ENCODE measurements at places on chromosomes 1 and 21. TPM values are rescaled to one million over a fixed set of nuclear protein-coding genes. Genes with fewer than 3 reads are reported as not detected.

GRCh38 chr1:94100785-94101612 is 19.9 kb downstream of the ABCA4 start:
- H3K27me3 ChIP-seq: no peaks in the 10 kb centered on the region
- no peaks in the 10 kb centered on the region for H3K36me3 ChIP-seq
- H3K27ac ChIP-seq: no peak overlapping the region

GRCh38 chr1:29700491-29700890 is 464.2 kb downstream of the PTPRU start:
- H3K4me3 ChIP-seq: no peak overlapping the region
- H3K4me1 ChIP-seq: no peaks in the 10 kb centered on the region
- H3K36me3 ChIP-seq: no peaks in the 10 kb centered on the region
- no peak for DNase-seq
- H3K27me3 ChIP-seq: peaks cover 17% of the 10 kb centered on the region

- no peak overlapping the region for H3K27ac ChIP-seq
- DNase-seq: no peak
- H3K27me3 ChIP-seq: peaks cover 8% of the 10 kb centered on the region
- H3K36me3 ChIP-seq: no peaks in the 10 kb centered on the region
- H3K4me1 ChIP-seq: no peaks in the 10 kb centered on the region
Observed at GRCh38 chr1:12083766-12084165, 20.7 kb downstream of the TNFRSF8 start.

GRCh38 chr1:221035662-221036153 is 156.5 kb downstream of the HLX start:
- no peak overlapping the region for H3K4me3 ChIP-seq
- no peaks in the 10 kb centered on the region for H3K36me3 ChIP-seq
- H3K4me1 ChIP-seq: peaks cover 8% of the 10 kb centered on the region
- no peak overlapping the region for H3K27ac ChIP-seq

DNA sequence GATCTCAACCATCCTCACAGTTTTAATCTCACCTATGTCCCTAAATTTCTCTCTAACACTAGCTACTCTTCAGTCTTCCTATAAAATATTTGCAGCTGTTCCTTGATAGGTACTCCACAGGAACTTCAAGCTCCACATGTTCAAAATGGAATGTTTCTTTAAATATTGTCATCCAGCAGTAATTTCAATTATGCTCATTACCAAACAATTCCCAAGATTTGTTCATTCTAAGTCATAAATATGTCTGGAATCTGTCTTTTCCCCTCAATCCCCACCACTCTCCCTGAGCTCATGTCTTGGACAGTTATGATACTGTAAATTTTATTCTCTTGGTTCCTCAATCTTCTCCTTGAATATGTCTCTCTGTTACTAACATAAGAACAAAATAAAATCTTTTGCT is 214.4 kb downstream of the NRIP1 start:
- no peaks in the 10 kb centered on the region for H3K27me3 ChIP-seq
- no peak overlapping the region for H3K4me3 ChIP-seq
- no peak for DNase-seq
- no peaks in the 10 kb centered on the region for H3K36me3 ChIP-seq
- H3K4me1 ChIP-seq: no peaks in the 10 kb centered on the region

DNA sequence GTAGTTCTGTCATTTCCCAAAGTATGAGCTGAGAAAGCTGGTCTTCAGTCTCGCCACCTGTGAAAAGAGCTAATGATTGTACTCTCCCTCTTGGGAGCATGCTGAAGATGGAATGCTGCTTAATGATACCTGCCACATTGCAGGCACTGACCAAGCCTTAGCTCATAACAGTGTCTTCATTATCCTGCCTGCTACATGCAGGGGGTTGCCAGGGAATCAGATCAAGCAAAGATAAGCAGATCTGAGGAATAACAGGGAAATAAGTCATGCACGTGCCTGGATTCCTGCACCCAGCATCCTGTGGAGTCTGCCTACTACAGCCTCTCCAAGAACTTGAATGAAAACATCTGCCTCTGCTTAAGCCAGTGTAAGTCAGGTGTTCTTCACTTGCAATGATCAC is 667.3 kb downstream of the NPHP4 start:
- no peak overlapping the region for H3K4me3 ChIP-seq
- no peaks in the 10 kb centered on the region for H3K27me3 ChIP-seq
- H3K36me3 ChIP-seq: no peaks in the 10 kb centered on the region
- no peaks in the 10 kb centered on the region for H3K4me1 ChIP-seq
- no peak for DNase-seq
- no peak overlapping the region for H3K27ac ChIP-seq

- no peaks in the 10 kb centered on the region for H3K36me3 ChIP-seq
- H3K4me3 ChIP-seq: no peak overlapping the region
- no peak for DNase-seq
- no peak overlapping the region for H3K27ac ChIP-seq
- H3K27me3 ChIP-seq: no peaks in the 10 kb centered on the region
Observed at GRCh38 chr1:101918277-101918676, 78.4 kb downstream of the OLFM3 start.

DNA sequence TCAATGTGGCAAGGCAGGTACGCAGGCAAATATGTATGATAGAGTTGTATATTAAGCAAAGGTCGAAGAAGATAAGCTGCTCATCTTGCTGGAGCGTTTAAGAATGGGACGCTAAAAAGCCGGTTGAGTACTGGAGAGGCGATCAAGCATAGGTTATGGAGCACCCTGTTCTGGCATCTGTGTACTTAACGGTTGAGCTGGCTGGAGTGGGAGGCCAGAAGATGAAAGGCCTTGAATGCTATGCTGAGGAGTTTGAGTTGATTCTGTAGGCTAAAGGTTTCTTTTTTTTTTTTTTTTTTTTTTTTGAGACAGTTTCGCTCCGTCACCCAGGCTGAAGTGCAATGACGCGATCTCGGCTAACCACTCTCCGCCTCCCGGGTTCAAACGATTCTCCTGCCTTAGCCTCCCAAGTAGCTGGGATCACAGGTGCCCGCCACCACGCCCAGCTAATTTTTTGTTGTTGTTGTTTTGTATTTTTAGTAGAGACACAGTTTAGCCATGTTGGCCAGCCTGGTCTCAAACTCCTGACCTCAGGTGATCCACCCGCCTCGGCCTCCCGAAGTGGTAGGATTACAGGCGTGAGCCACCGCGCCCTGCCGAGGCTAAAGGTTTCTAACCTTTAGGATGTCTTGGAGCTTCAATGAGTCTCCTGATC is 850 bp upstream of the KHDC4 start:
- peak overlapping the region; percentile 66 for H3K4me3 ChIP-seq
- no peak for DNase-seq
- peaks cover 36% of the 10 kb centered on the region for H3K36me3 ChIP-seq
- peak overlapping the region; percentile 86 for H3K27ac ChIP-seq
- peaks cover 52% of the 10 kb centered on the region for H3K4me1 ChIP-seq

DNA sequence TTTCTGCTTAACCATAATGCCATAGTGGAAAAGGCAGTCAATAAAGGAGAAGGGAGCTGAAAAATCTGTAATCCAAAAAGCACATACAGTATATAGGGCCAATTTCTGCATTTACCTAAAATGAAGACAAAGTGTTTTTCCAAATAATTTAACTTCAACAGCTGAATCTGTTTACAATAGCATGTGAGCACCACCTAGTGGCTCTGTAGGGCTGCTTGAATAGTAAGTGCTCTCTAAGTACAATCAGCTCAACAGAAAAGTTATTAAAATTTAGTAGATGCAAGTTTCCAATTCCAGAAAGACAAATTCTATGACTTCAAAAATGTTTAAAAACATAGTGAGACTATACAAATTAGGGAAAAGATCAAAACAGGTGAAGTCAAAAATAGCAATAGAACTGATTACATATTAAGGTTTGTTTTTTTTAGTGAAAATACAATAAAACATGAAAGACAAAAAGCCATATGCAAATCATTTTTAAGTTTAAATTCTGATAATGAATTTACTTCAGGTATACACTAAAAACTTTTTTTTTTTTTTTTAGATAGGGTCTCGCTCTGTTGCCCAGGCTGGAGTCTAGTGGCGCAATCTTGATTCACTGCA is 220.0 kb downstream of the SETD4 start:
- no peaks in the 10 kb centered on the region for H3K27me3 ChIP-seq
- H3K36me3 ChIP-seq: no peaks in the 10 kb centered on the region
- no peaks in the 10 kb centered on the region for H3K4me1 ChIP-seq
- no peak overlapping the region for H3K4me3 ChIP-seq

- H3K27me3 ChIP-seq: peaks cover 13% of the 10 kb centered on the region
- H3K36me3 ChIP-seq: no peaks in the 10 kb centered on the region
- no peak overlapping the region for H3K4me3 ChIP-seq
- no peak for DNase-seq
- no peak overlapping the region for H3K27ac ChIP-seq
Observed at GRCh38 chr1:111976332-111976731, 13.1 kb downstream of the KCND3 start.

GRCh38 chr1:62724430-62724829 is 36.2 kb upstream of the DOCK7 start:
- peaks cover 11% of the 10 kb centered on the region for H3K4me1 ChIP-seq
- no peak overlapping the region for H3K27ac ChIP-seq
- H3K4me3 ChIP-seq: no peak overlapping the region
- H3K36me3 ChIP-seq: no peaks in the 10 kb centered on the region
- no peaks in the 10 kb centered on the region for H3K27me3 ChIP-seq

- H3K4me1 ChIP-seq: peaks cover 26% of the 10 kb centered on the region
- no peak overlapping the region for H3K4me3 ChIP-seq
- H3K27ac ChIP-seq: no peak overlapping the region
- peaks cover 57% of the 10 kb centered on the region for H3K36me3 ChIP-seq
- H3K27me3 ChIP-seq: no peaks in the 10 kb centered on the region
Observed at GRCh38 chr1:175005085-175005783, 5.5 kb downstream of the CACYBP start.

DNA sequence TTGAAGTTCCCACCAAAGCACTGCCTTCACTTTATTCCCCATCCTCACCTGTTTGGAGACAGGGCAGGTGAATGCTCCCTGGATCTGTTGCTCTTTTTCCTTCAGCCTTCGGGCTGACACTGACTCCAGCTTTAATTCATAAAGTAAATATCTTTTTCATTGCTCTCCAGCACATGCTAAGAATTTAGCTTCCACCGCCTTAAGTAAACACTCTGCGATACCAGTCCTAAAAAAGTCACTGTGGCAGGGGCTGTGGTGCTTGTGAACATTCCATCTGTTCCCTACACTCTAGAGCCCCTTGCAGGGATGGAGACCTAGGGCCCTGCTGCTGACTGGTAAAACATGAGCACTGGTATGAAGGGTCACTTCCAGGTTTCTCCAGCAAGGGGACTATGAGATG is 896 bp upstream of the PLA2G2A start:
- peaks cover 19% of the 10 kb centered on the region for H3K4me1 ChIP-seq
- H3K27me3 ChIP-seq: no peaks in the 10 kb centered on the region
- no peak for DNase-seq
- no peak overlapping the region for H3K27ac ChIP-seq
- no peak overlapping the region for H3K4me3 ChIP-seq

GRCh38 chr1:35876988-35877387 is 6.0 kb upstream of the AGO1 start:
- H3K27me3 ChIP-seq: no peaks in the 10 kb centered on the region
- no peak overlapping the region for H3K4me3 ChIP-seq
- DNase-seq: no peak

- DNase-seq: no peak
- no peaks in the 10 kb centered on the region for H3K36me3 ChIP-seq
- peaks cover 20% of the 10 kb centered on the region for H3K4me1 ChIP-seq
- no peak overlapping the region for H3K4me3 ChIP-seq
Observed at GRCh38 chr1:110878591-110878990, 5.6 kb downstream of the CD53 start.

DNA sequence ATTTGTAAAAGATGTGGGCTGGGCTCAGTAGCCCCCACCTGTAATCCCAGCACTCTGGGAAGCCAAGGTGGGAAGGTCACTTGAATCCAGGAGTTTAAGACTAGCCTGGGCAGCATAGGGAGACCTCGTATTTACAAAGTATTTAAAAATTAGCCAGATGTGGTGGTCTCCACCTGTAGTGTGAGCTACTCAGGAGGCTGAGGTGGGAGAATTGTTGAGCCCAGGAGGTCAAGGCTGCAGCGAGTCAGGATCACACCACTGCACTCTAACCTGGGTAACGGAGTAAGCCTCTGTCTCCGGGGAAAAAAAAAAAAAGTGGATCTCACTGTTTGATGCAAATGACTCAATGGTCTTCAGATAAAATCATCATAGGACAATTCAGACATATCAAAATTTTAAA is 77.5 kb upstream of the RBM34 start:
- H3K36me3 ChIP-seq: peaks cover 44% of the 10 kb centered on the region
- H3K4me3 ChIP-seq: no peak overlapping the region
- DNase-seq: no peak
- H3K27ac ChIP-seq: no peak overlapping the region

- no peak overlapping the region for H3K27ac ChIP-seq
- H3K36me3 ChIP-seq: peaks cover 90% of the 10 kb centered on the region
- no peaks in the 10 kb centered on the region for H3K27me3 ChIP-seq
- no peak overlapping the region for H3K4me3 ChIP-seq
- DNase-seq: no peak
Observed at GRCh38 chr1:26459573-26460031, 12.6 kb upstream of the HMGN2 start.

DNA sequence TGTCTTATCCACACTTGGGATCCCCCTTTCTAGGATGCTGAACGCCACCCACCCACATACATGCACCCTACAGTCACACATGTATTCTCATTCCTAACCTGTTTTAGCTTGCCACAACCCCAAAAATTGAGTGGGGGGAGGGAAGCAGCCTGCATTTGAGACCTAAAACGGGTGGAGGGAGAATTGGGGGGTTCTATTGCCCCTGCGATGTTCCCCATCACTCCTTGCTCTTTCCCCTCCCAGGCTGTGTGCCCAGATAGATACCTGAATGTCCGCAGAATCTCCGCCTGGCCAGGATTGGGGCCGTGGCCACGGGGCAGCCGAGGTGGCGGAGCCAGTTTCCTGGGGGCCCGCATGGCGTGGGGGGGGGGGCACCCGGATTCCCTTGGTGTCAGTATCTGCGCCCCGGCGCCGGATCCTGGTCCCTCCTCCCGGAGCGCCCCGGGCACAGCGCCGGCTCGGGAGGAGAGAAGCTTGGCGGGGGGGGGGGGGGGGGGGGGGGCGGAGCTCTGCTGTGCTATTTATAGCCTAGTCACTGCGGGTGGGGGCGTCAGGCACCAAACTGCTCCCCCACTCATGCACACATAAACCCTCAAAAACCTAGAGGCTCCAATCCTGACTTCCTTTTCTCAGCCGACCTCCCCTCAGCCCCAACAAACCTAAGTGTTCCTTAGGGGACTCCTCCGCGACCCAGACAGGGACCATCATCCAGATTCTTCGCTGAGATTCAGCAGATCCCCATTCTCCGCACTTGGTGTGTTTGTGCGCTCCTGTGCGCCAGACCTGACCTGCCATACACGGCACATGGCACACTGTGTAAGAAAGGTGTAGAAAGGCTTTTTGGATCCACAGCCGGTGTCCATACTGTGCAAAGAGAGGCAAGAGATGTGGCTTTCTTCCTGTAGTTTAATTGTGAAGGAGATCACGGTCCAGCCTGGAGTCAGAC is 1.9 kb downstream of the ANKRD34A start:
- DNase-seq: no peak
- H3K27ac ChIP-seq: peak overlapping the region; percentile 85
- H3K4me1 ChIP-seq: peaks cover 59% of the 10 kb centered on the region
- no peaks in the 10 kb centered on the region for H3K27me3 ChIP-seq
- H3K4me3 ChIP-seq: peak overlapping the region; percentile 69

S100A7A gene
- total RNA-seq: not detected

SH3D21 gene
- total RNA-seq: 8.5 TPM

SLC45A3 gene
- 6.8 TPM for total RNA-seq

ATAD3B gene
- total RNA-seq: 19.0 TPM

SMIM1 gene
- 8.5 TPM for total RNA-seq

IVL gene
- total RNA-seq: 0.24 TPM

CELA2B gene
- total RNA-seq: not detected

PIGM gene
- 6.9 TPM for total RNA-seq

SEMA4A gene
- total RNA-seq: 28.9 TPM

NTNG1 gene
- total RNA-seq: 9.6 TPM
